ENCODE measurements at places on chromosomes 16 and 17.

GRCh38 chr17:37494971-37495370 lies 5.3 kb downstream of the DUSP14 start:
- DNase-seq = no peak

DNA sequence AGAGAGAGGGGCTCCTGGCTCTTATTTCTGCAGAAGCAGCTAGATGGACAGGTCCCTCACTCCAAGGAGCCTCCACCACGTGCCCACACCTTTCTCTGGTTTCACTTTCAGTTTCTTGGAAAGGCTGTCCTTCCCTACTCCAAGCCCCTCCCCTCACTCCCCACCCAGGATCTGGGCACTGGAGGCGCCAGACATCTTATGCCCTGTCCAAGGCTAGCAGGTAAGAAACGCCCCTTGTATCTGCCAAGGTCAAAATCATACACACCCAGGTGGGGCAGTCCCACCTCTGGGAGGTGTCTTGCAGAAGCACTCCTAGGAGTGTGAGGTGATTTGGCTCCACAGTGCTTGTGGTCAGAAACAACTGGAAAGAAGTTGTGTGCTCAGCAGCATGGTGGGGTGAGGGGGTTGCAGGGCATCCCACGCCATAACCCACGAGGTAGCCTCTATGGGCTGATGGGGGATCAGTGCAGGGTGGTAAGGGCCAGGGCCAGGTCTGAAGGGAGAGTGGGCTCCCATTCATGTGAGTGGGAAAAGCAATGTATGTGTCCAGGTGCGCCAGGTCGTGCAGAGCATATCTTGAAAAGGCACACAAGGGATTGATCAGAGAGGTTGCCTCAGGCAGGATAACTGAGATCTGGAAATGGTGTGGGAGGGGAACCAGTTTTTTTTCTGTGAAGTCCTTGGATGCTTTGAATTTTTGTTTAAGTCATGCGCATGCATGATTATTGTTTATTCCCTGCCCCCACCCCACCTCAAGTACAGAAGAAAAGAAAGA lies 31.8 kb upstream of the PRM1 start:
- DNase-seq = no peak

GRCh38 chr17:79046916-79047280 lies 22.9 kb downstream of the C1QTNF1 start:
- no peak for DNase-seq

- no peak for DNase-seq
These were observed 366.3 kb upstream of the XYLT1 start for GRCh38 chr16:17836868-17837602.

DNA sequence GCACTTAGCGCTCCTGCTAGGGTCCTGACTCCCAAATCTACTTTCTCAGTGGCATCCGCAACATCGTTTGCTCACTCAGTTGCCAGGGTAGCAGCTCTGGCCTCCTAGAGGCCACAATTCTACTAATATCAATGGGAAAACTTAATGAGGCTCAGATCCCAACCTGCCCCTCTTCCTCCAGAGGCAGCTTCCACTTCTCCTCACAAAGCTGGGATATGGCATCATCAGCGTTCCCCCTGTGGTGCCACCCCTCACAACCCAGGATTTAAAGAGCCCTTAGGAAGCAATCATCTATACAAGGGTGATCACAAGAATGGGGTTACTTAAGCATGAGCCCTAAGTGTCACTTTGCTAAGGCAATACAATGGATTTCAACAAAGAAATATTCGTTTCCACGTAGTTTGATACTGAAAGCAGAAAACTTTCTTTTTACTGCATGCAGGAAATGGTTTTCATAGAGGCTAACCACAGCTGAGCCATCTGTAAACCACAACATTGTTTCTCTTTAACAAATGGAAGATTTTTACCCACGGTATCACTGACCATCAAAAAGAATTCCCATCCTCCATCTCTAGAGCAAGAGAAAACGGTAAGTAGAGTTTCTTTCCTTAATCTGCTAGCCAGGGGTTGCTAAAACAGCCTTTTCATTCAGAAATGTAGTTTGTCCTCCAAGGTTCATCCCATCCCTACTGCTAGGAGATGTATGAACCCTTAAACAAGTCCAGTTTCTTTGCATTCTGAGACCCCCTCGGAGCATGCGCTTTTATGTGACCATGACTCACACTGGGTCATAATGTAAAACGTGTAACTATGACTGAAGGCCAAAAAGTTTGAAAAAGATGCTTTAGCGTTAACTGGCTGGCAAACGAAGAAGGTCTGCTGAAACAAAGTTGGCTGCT lies 68.3 kb upstream of the BCAR1 start:
- DNase-seq = no peak
